Activated CD4-positive, alpha-beta T cell treated with anti-CD3 and anti-CD28 coated beads for 24 hours (primary cell): ENCODE measurements at places on chromosomes 11 and 22.

GRCh38 chr22:18112440-18112839, 1.8 kb downstream of the TUBA8 start:
- no peak for DNase-seq

- no peak for DNase-seq
Measured at GRCh38 chr11:29002816-29003215, 894.6 kb downstream of the METTL15 start.

GRCh38 chr11:86800076-86800959, at the start of gene PRSS23:
Gene PRSS23 (plus strand): TSS chr11:86800542. CDS start chr11:86807644, 7,102 bp downstream.
- DNase-seq: no peak

- DNase-seq: no peak
Measured at GRCh38 chr11:40314327-40314726, 1145.1 kb downstream of the LRRC4C start.

DNA sequence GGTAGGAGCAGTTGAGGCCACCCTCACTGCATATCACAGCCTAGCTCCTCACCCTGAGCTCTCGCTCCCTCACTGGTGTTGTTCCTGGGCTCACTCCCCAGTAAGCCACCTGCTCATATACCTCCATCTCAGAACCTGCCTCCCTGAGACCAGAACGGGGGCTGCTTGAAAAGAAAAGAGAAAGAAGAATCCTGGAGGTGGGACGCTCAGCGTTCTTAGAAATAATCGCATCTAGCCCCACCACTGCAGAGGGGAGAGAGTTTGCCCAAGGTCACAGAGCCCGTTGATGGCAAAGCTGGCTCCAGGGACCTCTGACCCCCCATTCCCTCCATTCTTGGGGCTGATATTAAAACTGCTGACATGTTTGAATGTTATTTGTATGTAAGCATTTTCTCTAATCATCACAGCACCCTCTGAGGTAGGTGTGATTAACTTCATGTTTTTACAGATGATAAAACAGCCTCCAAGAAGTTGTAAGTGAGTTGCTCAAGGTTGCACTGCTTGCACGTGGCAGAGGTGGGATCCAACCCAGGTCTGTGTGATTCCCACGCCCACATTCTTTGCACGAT, 132.6 kb upstream of the TEAD1 start:
- DNase-seq: no peak

DNA sequence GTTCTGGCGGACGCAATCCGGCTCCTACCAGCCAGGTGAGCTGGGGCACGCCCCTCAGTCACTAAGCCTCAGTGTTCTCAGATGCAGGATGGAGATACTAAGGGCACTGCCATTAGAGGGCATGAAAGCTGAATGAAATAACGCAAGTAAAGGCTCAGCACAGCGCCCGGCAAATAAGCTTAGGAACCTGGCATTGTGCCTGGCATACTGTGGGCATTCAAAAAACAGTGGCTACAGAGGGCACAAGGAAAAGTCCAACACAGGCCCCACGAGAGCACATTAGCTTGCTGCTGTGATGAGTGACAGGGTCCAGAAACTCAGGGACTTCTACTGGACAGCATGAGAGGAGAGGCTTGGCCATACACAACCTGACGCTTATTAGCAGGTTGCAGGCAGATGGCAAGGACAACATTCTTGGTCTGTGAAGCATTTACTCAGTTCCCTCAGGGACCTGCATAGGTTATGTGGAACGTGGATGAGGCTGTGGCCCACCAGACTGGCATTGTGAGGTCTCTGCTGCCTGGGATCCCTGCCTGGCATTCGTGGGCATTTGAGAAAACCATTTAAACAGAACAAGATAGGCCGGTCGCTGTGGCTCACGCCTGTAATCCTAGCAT, 12.2 kb downstream of the TXN2 start:
- DNase-seq: no peak

DNA sequence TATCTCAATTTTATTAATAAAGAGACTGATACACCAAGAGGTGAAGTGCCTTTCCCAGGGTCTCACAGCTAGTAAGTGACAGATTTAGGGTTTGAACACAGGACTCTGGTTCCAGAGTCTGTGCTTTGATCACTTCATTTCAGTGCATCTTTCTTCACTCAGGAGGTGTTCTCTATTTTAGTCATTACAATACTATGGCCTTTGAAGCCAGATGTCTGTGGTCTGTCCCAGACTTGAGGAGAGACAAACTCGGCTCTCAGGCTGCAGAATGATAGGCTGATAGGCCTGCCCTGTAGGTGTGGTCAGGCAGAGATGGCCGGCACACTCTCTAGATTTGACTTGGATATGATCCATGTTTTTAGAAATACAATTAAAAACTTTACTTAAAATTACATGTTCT, 478.5 kb upstream of the CCDC90B start:
- no peak for DNase-seq

DNA sequence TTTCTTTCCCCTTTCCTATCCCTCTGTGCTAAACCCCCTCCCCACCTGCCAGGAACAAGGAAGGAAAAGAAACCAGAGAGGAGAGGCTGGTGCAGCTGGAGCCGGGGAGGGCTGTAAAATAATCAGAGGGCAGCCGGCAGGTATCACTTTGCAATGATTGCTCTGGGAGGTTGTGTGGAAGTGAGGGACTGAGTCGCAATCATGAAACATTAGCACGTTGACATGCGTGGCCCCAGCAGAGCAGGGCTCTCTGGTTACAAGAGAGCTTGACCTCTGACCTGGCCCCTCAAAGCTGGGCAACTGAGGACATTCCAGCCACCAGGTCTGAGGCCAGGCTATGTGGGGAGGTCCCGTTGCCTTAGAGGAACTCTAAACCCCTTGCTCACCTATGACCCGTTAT, 170.8 kb upstream of the BDNF start:
- no peak for DNase-seq

DNA sequence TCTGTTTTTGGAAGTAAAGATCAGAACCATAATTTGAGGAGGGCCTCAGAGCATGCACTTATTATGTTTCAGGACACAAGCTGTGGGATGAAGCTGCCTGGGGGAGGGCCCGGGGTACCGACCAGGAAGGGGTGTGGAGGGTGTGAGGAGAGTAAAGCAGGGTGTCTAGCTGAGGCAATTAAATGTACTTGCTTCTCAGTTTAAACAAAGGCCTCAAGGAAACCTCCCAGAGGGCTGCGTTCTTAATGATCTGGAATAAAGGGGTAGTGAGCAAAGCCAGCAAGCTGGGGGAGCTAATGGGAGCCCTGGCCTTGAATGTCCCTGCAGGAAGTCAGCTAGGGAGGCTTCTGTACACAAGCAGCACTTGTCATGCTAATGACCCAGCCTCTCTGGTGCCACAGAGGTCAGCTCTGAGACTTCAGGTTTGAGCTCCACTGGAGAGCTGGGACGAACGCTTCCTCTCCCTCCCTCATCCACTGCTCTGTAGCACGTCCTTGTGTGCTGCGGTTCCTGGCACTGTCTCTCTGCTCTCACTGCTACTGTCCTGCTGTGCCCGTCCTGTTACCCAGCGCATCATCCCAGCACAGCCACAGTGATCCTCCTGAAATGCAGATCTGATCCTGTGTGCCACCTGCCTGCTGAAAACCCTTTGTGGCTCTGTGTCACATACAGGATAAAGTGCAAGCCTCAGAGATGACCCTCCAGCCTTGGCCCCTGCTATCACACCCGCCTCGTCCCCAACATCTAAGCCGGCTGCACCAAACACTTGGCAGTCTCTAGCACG, 159.7 kb downstream of the DBX1 start:
- DNase-seq: no peak
